M059J (cell line): ENCODE measurements at places on chromosomes 6 and 20. TPM values are rescaled to one million over a fixed set of nuclear protein-coding genes. Genes with fewer than 3 reads are reported as not detected.

- peak; percentile 43 for DNase-seq
Measured at GRCh38 chr20:48186915-48187314, 401.6 kb upstream of the SULF2 start.

DNA sequence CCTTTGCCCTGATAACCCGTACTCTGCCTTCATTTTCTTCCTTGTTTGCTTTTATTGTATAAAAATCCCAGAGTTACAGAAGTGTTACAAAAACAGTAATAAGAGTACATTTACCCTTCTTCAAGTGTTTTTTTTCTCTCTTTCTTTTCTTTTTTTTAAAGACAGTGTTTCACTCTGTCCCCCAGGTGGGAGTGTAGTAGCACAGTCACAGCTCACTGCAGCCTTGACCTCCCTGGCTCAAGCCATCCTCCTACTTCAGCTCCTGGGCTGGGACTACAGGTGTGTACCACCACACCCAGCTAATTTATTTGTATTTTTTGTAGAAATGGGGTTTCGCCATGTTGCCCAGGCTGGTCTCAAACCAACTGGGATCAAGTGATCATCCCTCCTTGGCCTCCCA lies 402.7 kb downstream of the CDKAL1 start:
- DNase-seq, result no peak

DNA sequence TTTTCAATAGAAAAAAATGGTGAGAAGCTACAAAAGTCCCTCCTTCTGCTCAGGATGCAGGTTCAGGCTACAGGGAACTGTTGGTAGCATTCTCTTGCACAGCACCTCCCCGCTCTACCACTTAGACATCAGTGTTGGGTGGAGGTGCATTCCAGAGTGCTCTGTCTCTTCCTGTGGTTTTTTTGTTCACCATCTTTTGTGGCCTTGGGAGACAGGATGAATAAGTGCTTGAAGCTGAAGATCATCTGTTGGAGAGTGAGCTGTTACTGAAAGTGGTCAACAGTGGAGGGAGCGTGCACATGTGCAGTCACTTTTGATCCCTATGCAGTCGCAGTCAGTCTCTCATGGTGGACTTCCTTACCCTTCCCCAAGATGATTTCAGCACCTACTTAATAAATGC lies 16.6 kb upstream of the BTBD3 start:
- DNase-seq, result peak; percentile 99

DNA sequence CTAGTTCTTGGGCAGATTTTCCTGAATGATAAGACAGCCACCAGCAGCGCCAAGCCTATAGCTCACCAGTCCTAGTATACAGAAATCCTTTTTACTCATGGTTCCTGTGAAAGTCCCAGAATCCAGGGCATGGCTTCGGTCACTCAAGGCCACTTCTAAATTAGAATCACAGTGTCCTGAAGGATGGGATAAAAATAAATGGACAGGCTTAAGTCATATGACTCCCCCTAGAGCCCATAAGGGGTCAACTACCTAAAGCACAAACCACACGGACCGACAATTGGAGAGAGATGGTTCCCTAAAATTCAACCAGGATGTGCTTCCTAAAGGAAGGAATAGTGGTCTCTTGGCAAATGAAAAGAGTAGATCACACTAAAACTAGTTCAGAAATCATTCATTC lies 404.1 kb upstream of the PLCB4 start:
- peak; percentile 12 for DNase-seq

DNA sequence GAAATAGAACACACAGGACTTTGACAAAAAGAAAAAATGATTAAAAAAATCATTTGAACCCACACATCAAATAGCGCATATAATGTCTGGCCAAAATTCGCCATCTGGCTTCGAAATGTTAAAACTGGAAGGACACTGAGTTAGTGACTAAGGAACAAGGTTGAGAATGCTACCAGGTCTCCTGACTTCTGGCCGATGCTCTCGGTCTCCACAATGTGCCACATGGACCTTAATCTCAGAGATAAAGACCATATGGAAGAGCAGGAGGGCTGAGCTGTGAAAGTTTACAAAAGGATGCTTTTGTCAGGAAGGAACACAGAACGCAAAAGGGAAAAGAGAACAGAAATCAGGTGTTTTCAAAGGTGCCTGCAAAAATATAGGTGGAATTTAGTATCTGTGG lies 54.7 kb downstream of the FAXC start:
- no peak for DNase-seq

DNA sequence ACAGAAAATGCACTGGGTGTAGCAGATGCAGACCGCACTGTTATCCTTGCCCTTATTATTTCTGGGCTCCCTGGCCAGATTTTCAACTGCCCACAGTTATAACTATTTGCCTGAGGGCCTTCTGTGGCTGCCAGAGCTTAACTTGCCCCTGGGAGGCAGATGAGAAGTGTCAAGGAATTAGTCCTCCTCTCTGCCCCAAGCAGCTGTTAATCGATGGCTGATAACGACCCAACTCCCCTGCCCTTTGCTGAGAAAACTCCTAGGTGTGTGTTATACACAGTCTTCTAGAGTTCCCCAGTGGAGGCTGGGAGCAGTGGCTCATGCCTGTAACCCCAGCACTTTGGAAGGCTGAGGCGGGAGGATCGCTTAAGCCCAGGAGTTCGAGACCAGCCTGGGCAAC lies 44.4 kb upstream of the SHLD1 start:
- DNase-seq, result peak; percentile 50

The SYNJ2 gene
- total RNA-seq, result 40.3 and 50.4 TPM in 2 replicates

The MOXD1 gene
- total RNA-seq, result 170 and 207 TPM in 2 replicates

The MOG gene
- not detected in 2 replicates for total RNA-seq

The LRRC1 gene
- 13.0 and 18.4 TPM in 2 replicates for total RNA-seq

The AIG1 gene
- total RNA-seq, result 175 and 176 TPM in 2 replicates

The KCNK15 gene
- not detected in 2 replicates for total RNA-seq
